Activated CD4-positive, alpha-beta T cell treated with anti-CD3 and anti-CD28 coated beads for 1 hour (primary cell): ENCODE measurements at places on chromosomes 2 and 18.

- DNase-seq: no peak
Measured at GRCh38 chr2:18230668-18231067, 329.8 kb downstream of the RDH14 start.

GRCh38 chr2:1915196-1915595, 170.9 kb upstream of the PXDN start:
- DNase-seq: no peak

DNA sequence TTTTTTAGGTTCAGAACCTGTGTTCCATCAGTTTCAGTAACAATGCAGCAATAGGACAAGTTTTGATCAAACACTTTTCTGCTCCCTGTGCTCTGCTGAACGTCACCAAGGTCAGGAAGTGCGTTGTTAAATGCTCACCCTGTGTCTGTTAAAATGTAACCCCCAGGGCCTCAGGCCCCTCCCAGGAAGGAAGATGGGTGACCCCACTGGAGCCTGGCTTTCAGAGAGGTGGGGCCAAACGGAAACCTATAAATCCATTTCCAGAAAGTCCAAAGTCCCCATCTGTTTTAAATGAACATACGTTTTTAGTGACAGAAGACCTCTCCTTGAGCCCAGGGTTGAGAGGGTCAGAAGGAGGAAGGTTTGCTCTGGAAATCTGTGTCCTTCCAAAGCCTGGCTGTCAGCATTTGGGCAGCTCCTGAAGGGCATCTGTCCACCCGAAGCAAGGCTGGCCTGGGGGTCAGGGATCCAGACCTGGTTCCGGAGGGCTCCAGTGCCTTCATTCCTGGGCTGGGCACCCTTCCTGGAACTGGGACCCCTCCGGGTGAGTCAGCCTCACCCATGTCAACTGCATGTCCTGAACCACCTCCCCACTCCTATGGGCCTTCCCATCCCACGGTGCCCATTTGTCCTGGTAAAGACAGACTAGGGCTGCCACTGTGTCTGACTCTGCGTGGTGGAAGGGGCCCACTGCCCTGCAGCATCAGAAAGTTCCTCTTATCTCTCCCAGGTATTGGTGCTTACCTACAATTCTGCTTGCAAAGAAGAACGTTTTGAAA, 117.4 kb upstream of the COPS8 start:
- DNase-seq: no peak

DNA sequence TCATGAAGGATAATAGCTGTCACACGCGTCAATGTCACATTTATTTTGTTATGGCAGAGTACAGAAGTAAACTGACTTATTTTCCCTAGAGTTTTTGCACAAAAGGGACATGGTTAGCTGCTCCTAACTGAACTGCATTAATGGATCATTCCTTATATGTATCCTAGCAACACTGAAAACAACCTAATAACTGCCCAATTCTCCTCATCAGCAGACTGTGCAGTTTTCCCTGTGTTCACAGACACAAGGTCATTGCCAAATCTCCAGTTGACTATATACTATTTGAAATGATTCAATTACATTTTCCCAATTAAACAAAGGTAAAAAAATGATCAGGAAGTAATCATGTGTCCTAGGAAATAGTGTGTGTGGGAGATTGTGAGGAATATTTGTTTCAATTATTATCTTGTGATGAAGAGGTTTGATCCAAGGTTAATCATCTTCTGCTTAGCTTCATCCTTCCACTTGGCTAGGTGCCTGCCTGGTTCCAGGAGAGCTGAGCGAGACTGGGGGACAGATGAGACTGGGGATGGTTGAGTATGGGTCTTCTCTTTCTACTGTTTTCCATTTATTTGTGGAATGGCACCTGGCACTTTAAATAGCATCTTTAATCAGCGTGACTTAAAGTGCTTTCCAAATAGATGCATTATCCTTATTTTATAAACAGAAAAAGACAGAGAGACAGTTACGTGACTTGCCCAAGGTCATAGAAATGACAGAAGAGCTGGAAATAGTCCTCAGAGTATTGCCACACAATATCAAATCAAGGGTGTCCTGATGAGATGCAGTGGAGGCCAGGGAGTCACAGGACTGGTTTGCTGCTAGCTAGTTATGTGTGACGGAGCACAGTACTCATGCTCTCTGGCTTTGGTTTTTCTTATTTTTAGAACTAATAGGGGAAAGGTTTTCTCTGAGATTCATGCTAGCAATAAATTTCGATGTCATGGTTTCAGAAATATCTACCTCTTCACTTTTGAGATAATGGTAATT, 335.6 kb downstream of the PIK3C3 start:
- DNase-seq: no peak

GRCh38 chr2:43276962-43277391, 50.6 kb upstream of the ZFP36L2 start:
- no peak for DNase-seq
